ENCODE measurements at places on chromosomes 4 and X. TPM values are rescaled to one million over a fixed set of nuclear protein-coding genes. Genes with fewer than 3 reads are reported as not detected.

Gene CFAP299
- not detected for total RNA-seq

Gene PHEX
- total RNA-seq: 1.1 TPM

Gene TMPRSS11D
- total RNA-seq: not detected

DNA sequence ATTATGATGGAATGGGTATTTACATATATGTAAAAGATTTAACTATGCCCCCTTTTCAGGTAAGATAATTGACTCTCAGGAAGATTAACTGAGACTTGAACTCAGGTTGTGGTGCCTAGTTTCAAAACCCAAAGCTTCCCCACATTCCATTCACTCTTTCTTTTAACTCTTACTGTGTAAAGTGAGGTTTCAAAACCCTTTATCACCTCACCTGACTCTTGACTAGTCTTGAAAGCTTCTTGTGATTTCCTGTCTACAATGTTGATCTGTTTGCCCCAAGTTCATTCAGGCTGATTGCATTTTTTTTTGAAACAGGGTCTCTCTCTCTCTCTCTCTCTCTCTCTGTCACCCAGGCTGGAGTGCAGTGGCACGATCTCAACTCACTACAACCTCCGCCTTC lies 40.5 kb upstream of the RAPGEF2 start:
- H3K27me3 ChIP-seq: no peaks in the 10 kb centered on the region
- DNase-seq: no peak
- no peak overlapping the region for H3K27ac ChIP-seq
- no peaks in the 10 kb centered on the region for H3K36me3 ChIP-seq

DNA sequence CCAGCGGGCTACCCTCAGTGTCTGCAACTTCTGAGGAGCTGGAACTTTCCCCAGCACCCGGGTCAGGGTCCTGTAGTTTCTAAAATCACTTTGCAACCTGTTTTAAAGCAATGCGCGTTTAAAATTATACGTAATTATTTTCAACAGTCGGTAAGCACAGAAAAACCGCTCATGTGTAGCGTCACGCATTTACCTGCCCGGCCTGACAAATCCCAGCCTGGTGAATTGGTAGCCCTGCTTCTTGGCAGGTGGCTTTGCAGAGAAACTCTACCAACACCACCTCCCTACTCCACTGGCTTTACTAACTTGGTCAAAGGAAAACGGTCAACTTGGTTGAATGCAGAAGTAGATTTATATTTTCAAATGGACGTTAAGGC lies 640 bp downstream of the BANK1 start:
- H3K36me3 ChIP-seq: no peaks in the 10 kb centered on the region
- H3K27me3 ChIP-seq: no peaks in the 10 kb centered on the region
- H3K4me1 ChIP-seq: peaks cover 18% of the 10 kb centered on the region
- no peak for DNase-seq
- peak overlapping the region; percentile 70 for H3K4me3 ChIP-seq
- H3K27ac ChIP-seq: no peak overlapping the region

DNA sequence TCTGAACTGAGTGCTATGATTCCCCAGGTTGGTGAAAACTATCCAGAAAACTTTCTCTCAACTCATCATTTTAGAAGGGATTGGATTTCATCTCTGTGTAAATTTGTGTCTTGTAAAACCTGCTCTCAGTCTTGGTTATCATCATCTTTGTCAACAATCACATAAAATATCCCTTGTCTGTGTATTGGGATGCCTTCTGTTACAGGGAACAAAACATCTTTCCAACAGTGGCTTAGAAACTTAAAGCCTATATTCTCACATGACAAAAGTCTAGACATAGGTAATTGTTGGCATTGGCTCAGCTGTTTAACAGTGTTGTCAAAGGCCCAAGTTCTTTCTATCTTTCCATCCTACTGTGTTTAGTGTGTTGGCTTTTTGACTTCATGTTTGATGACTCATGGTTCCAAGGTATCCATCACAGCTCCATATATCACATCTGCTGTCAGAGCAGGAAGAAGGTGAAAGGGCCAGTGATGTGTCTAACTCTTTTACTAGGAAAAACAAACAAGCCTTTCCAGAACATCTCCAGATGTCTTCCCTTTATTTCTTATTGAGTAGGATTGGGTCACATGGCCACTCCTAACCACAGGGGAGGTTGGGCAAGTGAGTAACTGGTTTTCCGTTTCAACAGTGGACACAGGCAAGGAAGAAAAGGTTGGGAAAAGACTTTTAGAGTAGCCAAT lies 65.0 kb downstream of the PHEX start:
- DNase-seq: no peak
- H3K27ac ChIP-seq: peak overlapping the region; percentile 71
- no peaks in the 10 kb centered on the region for H3K36me3 ChIP-seq
- H3K27me3 ChIP-seq: no peaks in the 10 kb centered on the region

- no peak overlapping the region for H3K4me3 ChIP-seq
- DNase-seq: no peak
- H3K27ac ChIP-seq: no peak overlapping the region
- H3K27me3 ChIP-seq: no peaks in the 10 kb centered on the region
These were observed 27.3 kb downstream of the ZNF182 start for GRCh38 chrX:47976254-47977151.

Measured in chondrocyte (in vitro differentiated cells).